ENCODE measurements at places on chromosomes 13 and 19.

DNA sequence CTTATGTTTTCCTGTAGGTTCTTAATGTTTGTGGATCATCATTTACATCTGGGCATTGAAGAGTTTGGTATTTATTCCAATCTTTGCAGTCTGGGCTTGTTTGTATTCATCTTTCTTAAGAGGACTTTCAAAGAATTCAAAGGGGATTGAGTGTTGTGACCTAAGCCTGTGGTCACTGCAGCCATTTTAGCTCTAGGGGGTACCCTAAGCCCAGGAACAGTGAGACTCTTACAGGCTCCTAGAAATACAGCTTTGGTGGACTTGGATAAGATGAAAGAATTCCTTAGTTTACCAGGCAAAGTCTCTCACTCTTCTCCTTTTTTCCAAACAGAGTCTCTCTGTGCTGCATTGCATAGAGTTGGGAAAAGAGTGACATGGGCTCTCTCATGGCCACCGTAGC, 2539.0 kb upstream of the PCDH20 start:
- no peak for DNase-seq

DNA sequence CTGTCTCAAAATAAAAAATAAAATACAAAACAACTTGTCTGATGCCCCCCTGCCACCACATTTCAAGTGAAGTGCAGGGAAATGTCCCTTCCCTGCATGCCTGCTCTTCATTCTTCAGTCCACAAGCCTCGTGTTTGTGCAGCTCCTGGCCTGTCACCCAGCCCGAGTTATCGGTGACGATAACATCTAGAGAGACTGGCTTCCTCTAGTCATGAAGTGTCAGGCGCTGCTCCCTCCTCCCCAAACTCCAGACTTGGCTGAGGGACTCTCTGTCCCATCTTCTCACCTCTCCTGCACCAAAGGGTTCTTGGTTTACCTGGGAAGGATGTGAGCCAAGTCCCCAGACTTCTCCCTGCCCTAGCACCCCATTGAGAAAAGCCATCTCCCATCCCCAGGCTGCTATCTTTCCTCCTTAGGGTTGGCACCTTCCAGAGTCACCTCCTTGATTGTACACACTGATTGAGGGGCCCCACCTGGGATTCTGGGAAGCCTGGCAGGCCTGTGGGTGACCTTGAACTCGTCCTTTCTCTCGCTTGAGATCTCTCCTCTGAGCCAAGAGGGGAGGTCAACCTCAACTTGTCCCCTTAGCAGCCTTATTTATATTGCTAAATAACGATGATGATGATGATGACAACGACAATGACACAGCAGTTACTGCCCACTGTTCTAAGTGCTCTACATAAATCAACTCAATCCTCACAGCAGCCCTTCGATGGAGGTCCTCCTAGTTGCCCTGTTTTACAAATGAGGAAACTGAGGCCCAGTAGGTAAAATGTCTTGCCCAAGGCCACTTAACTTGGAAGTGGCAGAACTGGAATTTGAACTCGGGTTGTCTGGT, 13.1 kb upstream of the PLAUR start:
- no peak for DNase-seq

DNA sequence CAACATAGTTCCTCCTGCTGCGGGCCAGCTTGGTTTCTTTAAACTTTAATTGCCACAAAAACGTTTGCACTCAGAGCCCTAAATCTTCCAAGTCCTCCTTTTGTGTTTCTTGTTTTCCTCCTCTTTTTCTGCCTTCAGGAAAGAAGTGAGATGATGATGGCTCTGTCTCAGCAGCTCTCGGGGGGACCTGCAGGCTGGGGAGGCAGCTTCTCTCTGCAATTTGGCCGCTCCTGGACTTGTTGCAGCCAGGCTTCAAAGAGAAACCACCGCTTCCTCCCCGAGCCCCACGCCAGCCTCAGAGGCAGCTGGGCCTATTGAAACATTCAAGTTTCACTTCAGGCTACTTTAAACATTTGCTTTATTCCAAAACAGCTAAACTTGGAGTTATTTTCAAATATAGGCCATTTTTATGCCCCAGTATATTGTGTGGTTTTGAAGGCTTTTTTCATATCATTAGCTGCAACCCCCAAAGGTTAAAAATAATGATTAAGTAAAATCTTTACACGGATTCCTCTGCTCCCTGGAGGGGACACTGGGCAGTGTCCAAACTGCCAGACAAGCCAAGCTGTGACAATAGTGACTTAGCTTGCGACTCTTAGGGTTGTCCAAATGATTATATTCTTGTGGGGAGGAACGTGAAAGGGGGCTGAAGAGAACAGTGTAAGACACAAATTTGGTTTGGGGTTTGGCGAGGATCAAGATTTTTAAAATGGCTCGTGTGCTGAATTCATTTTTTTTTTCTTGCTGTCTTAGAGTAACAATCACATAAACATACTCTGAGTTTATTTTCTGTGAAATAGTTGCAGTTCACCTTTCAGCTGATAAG, 330.8 kb downstream of the DLEU7 start:
- DNase-seq, result no peak

GRCh38 chr19:11176466-11177193, 20.7 kb downstream of the KANK2 start:
- DNase-seq, result no peak

GRCh38 chr19:1882089-1882785, 3.1 kb downstream of the ABHD17A start:
- DNase-seq, result no peak

Measured in AG09309 (cell line).